Stimulated activated CD4-positive, alpha-beta T cell treated with anti-CD3 and anti-CD28 coated beads, Interleukin-1b, Interleukin-23, amount 100 ng/mL, for 1 hour (primary cell): ENCODE measurements at places on chromosomes 1 and 21.

- DNase-seq, result no peak
Measured at GRCh38 chr1:223304931-223305330, 59.0 kb downstream of the SUSD4 start.

GRCh38 chr1:66197785-66198184 lies 336.2 kb upstream of the SGIP1 start:
- no peak for DNase-seq

DNA sequence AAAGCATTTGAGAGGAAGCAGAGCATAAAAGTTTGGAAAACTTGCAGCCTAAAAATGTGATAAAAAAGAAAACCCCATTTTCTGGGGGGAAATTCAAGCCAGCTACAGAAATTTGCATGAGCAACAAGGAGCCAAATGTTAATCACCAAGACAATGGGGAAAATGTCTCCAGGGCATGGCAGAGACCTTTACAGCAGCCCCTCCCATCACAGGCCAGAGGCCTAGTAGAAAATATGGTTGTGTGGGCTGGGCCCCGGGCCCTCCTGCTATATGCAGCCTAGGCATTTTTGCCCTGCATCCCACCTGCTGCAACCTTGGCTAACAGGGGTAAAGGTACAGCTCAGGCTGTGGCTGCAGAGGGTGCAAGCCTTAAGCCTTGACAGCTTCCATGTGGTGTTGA lies 299.6 kb upstream of the NCAM2 start:
- DNase-seq, result no peak

DNA sequence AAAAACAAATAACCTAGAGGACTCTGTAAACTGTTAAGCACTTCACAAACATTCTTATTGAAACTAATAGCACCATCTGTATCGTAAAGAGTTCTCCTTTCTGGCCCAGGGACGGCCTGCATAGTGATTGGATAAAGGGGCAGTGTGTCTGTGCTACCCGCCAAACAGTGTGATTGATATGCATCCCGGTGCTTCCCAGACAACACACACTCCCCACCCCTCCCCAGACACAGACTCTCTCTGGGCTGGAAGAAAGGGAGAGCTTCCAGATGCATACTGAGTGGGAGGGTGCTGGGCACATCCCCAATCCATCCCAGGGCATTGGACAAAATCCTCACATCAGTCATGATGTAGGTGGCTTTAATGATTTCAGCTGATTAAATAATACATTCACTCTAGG lies 3.7 kb downstream of the HSD11B1 start:
- no peak for DNase-seq
